NCI-H2171 treated with DMSO at 0.1 percent for 48 hours (cell line): ENCODE measurements at places on chromosomes 3 and 15.

DNA sequence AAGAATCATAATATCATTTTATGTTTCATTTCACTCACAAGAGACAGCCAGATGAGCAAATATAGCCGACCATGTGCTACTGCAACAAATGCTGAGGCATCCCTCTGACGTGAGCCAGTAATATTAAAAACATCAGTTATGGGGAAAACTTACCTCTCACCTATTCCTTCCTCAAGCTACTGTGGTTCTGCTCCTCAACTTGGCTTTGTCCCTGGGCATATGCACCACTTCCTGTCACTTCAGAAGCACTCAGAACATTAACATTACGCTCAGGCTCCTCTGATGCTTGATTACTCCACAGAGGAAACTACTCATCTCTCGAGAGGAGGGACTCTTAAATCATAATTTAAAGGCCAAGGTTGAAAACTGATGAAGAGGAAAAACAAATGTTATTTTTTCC, 457.0 kb upstream of the ALCAM start:
- DNase-seq = peak; percentile 91

DNA sequence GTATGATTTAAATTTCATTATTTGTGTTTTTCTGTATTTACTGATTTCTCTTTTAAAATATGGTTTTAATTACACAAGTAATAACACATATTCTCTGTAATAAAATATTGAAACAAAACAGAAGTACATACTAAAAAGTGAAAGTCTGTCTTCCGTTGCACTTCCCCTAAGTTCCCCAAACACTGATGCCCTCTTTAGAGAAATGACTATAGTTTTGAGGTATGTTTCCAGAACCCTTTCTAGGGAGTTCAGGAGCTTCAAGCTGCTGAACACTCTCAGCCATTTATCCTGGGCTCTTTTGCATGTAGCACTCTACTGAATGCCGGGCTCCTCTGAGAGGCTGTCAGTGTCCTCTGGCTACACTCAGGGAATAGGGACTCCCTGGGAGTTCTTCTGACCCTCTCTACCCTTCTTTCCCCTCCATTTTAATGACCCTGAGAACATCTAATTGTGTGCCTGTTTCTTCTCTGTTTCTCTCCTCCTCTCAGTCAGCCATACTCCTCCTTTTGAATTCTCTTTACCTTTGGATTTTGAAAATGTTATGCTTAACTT, 60.4 kb upstream of the KCNAB1 start:
- no peak for DNase-seq

- DNase-seq = no peak
Observed at GRCh38 chr3:175659670-175660350, 800.7 kb downstream of the NAALADL2 start.

GRCh38 chr3:112136046-112136445, 3.0 kb upstream of the GCSAM start:
- no peak for DNase-seq

GRCh38 chr3:46948830-46949671, 27.5 kb downstream of the CCDC12 start:
- DNase-seq = no peak

DNA sequence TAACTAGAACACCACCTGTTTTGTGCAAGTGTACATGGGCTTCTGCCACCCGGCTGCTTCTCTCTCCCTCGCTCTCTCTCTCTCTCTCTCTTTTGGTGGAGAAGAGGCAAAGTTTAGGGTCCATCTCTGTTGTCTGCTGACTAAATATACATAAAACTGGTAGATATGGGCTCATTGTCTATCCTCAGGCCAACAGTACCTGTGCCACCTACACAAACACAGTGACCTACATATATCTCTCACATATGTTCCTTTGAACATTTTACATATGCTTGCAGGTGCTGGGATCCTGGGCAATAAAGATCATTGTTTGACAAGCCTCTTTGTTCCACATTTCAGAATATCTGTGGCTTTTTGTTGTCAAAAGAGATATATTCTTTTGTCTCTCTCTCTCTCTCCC, 256.3 kb upstream of the KCNH8 start:
- DNase-seq = no peak

GRCh38 chr3:5735896-5736295, 548.4 kb downstream of the EDEM1 start:
- DNase-seq = no peak

DNA sequence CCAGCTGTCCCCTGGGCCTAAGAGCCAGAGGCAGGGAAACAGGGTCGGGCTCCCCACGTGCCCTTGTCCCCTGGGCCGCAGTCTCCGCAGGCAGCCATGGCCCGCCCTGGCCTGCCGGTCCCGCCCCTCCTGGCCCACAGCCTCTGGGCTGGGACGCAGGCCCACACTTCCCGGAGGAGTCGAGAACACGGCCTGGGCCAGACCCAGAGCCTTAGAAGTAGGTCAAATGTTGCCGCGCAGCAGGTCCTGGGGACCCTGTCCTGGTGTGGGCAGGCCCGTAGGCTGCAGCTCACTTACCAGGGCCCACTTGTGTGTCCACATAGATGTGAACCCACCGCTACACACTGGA, 4.3 kb upstream of the MYL3 start:
- no peak for DNase-seq

DNA sequence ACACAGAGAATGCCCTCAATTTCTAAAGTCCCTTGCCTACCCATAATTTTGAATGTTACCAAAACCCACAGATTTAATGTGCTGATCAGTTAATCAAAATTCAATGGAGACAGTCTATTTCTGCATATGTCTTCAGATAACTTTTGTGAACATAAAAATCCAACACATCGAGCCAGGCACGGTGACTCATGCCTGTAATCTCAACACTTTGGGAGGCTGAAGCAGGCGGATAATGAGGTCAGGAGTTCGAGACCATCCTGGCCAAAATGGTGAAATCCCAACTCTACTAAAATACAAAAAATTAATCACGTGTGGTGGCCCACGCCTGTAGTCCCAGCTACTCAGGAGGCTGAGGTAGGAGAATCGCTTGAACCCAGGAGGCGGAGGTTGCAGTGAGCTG, 49.3 kb downstream of the PEAK1 start:
- DNase-seq = no peak

GRCh38 chr3:153284282-153284938, 122.4 kb downstream of the RAP2B start:
- DNase-seq = no peak
